ENCODE measurements at places on chromosomes 7 and 10.

GRCh38 chr10:113517165-113517900 is 35.5 kb upstream of the HABP2 start:
- DNase-seq, result no peak

GRCh38 chr7:28787106-28787505 is 171.0 kb downstream of the TRIL start:
- no peak for DNase-seq

GRCh38 chr7:109836016-109836415 is 1254.9 kb upstream of the LRRN3 start:
- DNase-seq, result peak; percentile 31

DNA sequence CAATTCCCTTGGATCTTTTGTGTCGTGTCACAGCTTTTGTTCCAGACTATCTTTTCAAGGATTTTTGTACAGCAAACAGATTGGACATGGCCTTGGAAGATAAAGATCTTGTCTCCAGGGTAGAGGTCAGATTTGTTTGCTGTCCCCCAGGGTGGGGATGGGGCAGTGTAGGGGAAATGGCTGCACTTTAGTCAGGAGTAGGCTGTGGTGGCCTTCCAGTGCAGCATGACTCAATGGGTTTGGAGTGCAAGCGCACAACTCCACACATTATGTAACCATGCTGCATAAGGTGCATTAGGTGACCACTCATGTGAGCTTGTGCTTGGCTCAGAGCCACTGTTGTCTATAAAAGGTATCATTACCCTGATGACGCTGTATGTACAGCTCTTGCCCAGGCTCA is 23.9 kb upstream of the ADAMTS14 start:
- DNase-seq, result no peak

DNA sequence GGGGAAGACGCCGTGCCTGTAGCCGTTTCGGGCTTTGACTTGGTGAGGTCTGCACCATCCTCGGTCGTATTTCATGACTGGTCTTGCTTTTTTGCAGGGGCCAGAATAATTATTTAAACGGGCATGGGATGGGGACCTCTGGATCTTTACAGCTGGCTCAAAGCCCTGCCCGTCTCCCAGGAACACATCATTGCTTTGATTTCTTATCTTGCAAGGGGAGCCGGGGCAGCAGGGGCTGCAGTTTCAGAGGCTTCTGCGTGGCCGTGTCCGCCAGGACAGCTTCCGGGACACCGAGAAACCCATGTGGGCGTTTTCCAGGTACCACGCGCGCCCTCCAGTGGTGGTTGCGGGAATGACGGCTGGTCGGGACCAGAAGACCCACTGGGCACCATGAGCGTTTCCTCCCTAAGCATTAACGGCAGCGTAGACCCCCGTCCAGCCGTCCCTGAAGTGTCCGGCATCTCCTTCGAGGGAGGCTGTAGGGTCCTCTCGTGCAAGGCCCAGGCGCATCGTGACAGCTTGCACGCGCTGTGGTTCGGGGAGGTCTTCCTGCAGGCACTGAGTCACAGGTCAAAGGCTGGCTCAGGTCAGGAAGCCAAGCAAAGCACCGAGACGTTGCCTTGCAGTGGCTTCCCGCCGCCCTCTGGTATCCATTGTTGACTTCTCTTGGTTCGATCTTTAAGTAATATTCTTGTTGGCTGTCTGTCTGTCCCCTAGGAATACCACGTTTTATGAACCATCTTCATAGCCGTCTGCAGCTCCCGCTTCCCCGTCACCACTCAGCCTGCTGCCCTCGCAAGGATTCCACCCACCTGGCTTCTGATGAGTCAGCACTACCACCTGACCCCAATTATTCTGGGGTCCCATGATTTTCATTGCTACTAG is 16.2 kb upstream of the ZFAND2A start:
- peak; percentile 84 for DNase-seq

- peak; percentile 88 for DNase-seq
Observed at GRCh38 chr7:139734395-139734794, 43.4 kb downstream of the HIPK2 start.

DNA sequence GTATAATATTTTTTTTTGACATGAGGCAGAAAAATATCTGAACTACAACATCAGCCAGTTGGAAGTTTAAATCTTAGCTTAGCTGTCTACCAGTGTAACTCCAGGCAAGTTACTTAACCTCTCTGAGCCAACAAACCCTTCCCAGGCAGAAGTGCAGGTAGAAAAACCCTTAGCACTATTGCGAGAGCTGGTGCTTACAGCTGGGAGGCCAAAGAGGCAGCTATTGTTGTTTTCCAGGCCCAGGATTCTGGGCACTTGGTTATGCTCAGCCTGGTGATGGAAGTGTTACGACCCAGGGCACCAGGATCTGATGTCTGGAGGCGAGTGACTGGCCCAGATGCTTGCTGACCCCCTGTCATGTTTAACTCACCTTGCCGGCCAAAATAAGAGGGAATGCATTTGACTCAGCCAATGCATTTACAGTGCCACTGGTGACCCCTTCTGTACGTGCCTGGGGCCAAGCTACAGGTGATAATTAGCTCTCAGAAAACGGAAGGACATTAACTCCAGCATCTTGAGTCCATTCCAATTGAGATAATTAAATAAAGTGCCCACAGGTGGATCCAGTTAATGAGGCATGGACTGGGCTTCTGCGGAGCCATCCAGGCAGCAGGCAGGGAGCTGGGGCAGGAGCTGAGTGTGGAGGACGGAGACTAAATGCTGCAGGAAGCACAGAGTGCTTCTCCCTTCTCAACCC is 126.5 kb upstream of the HABP2 start:
- no peak for DNase-seq

- no peak for DNase-seq
Observed at GRCh38 chr7:45173596-45174327, 16.2 kb downstream of the RAMP3 start.

DNA sequence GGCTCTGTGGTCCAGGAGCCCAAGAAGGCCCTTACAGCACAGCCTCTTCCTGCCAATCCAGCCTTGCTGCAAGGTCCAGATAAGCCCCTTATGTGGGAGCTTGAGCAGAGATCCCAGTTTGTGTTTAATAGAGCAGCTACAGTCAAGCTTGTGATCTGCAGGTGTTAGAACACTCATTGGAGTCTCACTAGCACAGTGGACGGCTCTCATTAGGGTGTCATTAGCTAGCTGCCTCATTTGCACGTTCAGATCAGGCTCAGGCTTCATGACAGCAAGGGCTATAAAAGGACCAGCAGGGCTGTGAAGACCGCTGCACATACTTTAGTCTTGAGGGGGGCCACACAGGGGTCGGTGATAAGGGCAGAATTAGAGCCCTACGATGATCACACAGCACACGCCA is 443.2 kb downstream of the RPS24 start:
- no peak for DNase-seq

DNA sequence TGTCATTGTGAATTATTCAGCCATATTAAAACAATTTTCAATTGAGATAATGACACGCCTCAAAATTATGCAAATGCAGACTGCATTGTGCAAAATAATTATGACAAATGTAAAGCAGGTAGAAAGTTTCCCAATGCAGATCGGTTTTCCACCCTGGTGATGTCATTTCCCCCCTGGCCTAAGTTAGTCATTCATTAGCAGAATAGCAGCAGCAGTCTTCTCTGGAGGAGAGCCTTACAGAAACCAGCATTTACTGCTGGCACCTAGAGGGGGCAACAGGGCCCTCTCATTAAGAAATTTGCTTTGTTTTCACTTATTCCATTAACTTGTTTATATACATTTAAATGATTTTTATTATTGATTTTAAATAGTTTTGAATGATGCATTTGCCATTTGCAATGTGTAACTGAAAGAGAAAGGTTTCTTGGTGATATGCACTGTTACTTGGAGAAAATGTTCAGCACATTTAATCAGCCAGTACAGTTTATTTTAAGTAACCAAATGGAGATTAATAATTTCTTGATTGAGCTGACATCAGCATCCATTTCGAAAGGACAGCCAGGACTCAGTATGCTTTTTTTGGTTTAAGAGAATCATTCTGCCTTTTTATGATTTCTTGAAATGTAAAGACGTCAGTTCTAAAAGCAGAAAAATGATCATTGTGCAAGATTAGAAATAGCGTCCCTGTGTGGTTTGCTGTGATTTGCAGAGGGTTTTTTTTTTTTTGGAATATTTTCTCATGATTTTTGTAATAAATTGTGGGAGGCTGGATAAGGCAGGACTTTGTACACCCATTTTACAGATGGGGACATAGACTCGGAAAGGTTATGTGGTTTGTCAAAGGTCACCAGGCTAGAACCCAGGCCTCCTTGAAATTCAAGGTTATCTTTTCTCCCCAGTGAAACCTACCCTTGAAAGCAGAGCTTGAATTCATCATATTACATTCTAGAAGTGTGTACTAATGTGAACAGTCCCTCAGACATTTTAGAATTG is 3.5 kb downstream of the ARID5B start:
- peak; percentile 82 for DNase-seq

- DNase-seq, result no peak
Observed at GRCh38 chr7:159066816-159067575, 77.7 kb downstream of the VIPR2 start.

- peak; percentile 87 for DNase-seq
Observed at GRCh38 chr7:101717628-101718357, 88.7 kb upstream of the MYL10 start.

GRCh38 chr10:110387983-110388686 is 83.4 kb upstream of the SMNDC1 start:
- no peak for DNase-seq

GRCh38 chr7:39085590-39086049 is 107.9 kb downstream of the POU6F2 start:
- peak; percentile 47 for DNase-seq

DNA sequence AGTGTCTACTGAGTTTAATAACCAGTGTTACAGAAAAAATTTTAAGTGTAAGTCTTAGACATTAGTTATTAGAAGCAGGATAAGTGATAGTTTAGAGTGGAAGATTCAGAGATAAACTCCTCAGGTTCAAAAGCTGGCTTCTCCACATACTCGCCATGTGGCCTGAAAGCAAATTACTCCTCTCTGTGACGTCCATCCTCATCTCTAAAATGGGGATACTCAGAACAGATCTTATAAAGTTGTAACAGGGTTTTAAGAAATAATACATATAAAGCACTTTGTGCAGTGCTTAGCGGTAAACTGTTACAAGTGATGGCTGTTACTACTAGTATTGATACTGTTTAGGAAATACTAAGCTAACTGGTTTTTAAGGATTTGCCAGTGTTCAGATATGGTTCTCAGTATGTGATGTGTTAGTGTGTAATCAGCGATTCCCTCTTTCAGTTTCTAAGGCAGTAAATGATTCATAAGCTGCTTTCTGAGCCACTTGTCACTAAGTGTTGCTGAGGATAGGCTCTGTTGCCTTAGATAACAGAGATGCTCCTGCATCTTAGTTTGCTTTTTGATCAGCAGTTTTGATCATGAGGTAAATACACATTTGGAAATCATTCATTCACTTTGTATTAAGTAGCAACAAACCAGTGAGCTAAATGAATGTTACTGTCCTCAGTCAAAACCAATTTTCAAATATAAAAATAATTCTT is 58.7 kb downstream of the CYP51A1 start:
- no peak for DNase-seq

- no peak for DNase-seq
Observed at GRCh38 chr10:14362104-14362503, 31.4 kb upstream of the FRMD4A start.

GRCh38 chr7:130672146-130672545 is 3.6 kb upstream of the COPG2 start:
- DNase-seq, result no peak

- peak; percentile 49 for DNase-seq
Observed at GRCh38 chr10:48493083-48493871, 111.6 kb downstream of the ARHGAP22 start.

DNA sequence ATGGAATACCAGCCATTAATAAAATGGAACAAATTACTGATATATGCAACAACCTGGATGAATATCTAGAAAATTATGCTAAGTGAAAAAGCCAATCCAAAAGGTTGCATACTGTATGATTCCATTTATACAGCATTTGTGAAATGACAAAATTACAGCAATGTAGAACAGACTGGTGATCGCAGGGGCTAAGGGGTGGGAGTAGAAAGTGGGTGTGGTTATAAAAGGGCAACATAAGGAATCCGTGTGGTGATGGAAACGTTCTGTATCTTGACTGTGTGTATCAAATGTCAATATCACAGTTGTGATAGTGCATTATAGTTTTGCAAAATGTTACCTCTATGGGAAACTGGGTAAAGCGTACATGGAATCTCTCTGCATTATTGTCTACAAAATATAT is 15.0 kb downstream of the CEP41 start:
- no peak for DNase-seq

- DNase-seq, result peak; percentile 71
Observed at GRCh38 chr7:158802535-158803366, 26.6 kb downstream of the ESYT2 start.

GRCh38 chr10:15797346-15797745 is 63.0 kb downstream of the MINDY3 start:
- no peak for DNase-seq

DNA sequence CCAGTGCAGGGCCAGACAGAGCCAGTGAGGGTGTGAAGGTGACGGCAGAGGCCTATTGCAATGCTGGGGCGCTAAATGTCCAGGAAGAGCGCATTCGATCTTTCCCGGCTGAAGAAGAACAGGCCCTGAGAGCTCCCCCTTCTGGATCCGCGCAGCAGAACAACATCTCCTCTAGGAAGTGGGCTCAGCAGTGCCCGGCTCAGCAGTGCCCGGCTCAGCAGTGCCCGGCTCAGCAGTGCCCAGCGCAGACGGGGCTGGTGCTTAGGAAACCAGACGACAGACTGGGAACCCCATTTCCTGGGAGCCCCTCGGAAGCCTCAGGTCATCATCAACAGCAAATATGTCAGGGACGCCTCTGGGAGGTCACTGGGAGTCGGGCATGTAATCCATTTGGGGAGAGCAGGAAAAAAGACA is 4.7 kb upstream of the NOS3 start:
- peak; percentile 78 for DNase-seq

- DNase-seq, result no peak
Observed at GRCh38 chr10:22564060-22564459, 150.3 kb downstream of the PIP4K2A start.

GRCh38 chr10:97943294-97943693 is 87.1 kb downstream of the CRTAC1 start:
- no peak for DNase-seq

DNA sequence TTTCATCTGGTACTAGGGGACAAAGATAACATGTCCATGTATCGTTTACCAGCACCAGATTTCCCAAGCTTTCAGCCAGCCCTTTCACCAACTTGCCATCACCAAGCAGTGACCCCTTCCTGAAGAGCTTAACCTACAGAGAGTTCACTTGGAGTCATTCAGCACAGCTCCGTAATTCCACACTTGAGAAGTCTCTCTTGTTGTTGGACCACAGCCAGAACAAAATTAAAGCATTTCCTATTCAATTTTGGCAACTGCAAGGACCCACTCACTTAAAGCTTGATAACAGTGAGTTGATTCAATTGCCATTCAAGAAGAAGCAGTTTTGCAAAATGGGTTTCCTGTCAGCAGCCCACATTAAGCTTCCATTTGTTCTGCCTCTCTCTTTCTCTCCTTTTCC is 88.5 kb upstream of the LRRTM3 start:
- DNase-seq, result peak; percentile 59

GRCh38 chr10:125788156-125789034 is 12.8 kb upstream of the MMP21 start:
- DNase-seq, result no peak

Data from astrocyte of the hippocampus (primary cell).